ENCODE measurements at places on chromosomes 16 and 17.

DNA sequence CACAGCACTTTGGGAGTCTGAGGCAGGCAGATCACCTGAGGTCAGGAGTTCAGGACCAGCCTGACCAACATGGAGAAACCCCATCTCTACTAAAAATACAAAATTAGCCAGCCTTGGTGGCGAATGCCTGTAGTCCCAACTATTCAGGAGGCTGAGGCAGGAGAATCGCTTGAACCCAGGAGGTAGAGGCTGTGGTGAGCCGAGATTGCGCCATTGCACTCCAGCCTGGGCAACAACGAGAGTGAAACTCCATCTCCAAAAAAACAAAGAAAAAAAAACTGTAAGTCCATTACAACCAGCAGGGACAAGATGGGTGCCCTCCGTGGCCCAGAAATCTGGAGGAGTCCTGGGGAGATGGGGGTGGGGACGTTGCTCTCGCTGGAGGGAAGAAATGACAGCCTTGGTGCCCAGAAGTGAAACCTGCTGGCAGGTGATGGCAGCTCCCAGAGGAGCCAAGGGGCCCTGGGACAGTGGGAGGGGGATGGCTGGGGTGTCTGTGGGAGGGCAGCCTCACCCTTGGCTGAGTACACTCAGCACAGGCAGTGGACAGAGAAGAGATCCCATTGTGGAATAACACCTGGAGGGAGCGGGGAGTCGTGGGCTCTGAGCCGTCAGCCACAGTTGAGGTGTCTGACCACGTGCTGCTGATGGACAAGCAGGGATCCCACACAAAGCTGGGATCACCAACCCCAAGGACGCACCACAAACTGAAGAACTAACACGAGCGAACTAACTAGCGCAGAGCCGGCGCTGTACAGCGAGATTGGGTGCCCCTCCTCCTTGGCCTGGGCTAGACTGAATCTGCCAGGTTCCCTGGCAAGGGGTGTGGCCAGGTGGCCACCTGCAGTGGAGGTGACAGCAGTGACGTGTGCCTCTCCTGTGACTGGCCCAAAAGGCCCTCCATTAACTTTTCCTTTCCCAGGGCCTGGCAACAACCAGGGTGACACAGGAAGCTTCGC is 46.9 kb upstream of the BAHCC1 start:
- no peak for DNase-seq

GRCh38 chr17:59488805-59489204 is 76.6 kb upstream of the DHX40 start:
- DNase-seq = peak; percentile 26

DNA sequence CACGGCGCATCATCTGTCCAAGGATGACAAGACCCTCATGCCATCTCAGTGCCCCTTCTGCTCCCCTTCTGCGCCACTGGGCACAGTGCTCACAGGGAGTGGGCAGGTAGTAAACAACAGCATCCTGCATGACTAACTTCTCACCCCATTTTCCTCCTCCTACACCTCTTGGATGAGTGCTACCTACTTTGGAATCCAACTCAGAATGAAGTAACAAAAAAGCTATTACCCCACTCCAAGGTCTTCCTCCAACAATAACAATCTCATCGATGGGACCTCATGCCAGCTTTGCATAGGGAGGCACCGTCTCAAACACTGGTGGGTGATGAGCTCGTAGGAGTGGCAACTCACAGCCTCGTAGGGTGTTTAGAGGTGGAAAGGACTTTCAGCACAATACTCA is 98.6 kb upstream of the RCVRN start:
- no peak for DNase-seq

DNA sequence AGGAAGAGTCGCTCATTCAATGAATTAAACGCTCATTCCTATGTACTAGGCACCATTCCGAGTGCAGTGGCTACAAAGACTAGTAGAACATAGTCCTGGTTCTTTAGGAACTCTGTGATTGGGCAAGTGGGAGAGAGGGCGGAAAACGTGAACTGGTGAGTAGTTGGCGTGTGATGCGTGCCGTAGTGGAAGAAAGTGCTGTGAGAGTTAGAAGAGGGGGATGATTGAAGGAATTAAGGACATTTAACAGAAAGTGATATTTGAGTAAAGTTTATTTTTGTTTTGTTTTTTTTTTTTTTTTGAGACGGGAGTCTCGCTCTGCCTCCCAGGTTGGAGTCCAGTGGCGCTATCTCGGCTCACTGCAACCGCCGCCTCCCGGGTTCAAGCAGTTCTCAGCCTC is 7.9 kb upstream of the SLFN14 start:
- DNase-seq = no peak

DNA sequence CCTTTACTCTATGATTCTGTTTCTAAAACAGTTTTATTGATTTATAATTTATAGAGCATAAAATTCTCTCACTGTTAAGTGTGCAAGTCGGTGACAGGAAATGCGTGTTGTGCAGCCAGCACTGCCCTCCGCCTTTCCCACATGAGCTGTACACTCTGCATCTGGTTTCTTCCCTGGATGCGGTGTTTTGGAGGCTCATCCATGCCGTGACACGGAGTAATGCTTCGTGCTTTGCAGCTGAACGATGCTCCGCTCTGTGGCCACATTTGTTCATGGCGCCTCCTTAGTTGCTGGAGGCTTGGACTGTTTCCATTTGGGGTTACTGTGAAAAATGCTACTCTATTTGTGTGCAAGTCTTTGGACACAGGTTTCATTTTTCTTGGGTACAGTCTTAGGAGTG is 7.2 kb upstream of the IGFALS start:
- no peak for DNase-seq

DNA sequence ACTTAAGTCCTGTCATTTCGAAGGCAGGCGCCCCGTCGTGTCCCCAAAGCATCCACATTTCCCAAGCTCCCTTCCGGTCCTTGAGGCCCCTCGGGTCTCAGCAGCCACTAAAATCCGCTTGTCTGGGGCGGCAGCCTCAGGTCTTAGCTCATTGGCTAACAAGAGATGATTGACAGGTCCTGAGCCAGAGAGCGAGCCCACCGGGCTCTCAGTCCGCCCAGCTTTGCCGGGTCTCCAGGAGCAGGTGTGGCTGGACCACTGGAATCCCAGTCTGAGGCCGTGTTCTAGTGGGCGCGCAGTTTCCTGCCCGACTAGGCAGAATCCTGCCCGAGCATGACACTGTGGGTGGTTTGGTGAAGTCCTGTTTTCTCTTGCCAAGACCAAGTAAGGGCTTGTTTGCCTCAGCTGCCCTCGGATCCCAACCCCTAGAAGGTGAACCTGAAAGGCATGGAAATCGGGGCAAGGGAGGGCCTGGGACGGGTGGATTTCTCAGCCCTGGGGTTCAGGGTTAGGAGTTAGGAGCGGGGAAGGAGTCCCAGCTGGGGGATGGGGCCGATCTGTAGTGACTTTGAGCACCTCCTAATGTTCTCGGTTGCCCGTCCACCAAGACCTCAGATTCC is 42.8 kb downstream of the MRC2 start:
- DNase-seq = no peak

GRCh38 chr17:82752371-82753200 is 721 bp downstream of the TBCD start:
- no peak for DNase-seq

GRCh38 chr17:56863974-56864373 is 30.0 kb downstream of the DGKE start:
- no peak for DNase-seq

- DNase-seq = no peak
Observed at GRCh38 chr16:9232102-9232770, 140.8 kb downstream of the HAPSTR1 start.

- no peak for DNase-seq
Observed at GRCh38 chr16:89749637-89750036, 28.3 kb downstream of the ZNF276 start.

DNA sequence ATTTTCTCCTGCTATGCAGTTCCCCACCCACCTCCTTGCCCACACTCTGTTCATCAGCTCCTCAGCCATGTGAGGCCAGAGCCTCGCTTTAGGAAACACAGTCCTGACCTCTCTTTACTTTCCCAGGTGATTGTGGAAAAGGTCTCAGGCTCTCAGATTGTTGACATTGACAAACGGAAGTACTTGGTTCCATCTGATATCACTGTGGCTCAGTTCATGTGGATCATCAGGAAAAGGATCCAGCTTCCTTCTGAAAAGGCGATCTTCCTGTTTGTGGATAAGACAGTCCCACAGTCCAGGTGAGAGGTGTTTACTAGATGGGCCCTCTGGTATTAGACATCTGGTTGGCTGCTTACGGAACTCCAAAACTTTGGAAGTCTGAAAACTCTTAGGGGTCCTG is 1.7 kb downstream of the GABARAPL2 start:
- no peak for DNase-seq

GRCh38 chr17:20920815-20921199 is 122.0 kb downstream of the USP22 start:
- no peak for DNase-seq

- DNase-seq = no peak
Observed at GRCh38 chr17:80857756-80858171, 133.9 kb upstream of the CHMP6 start.

GRCh38 chr16:23929856-23930255 is 94.1 kb downstream of the PRKCB start:
- no peak for DNase-seq

GRCh38 chr16:84899414-84899813 is 79.6 kb downstream of the CRISPLD2 start:
- no peak for DNase-seq

- no peak for DNase-seq
Observed at GRCh38 chr17:75742337-75742736, 21.1 kb downstream of the ITGB4 start.

All from right atrium auricular region (tissue), 2 donors.